Smooth muscle cell of the coronary artery (primary cell): ENCODE measurements at places on chromosomes 5 and 9. TPM values are rescaled to one million over a fixed set of nuclear protein-coding genes. Genes with fewer than 3 reads are reported as not detected.

The PRR7 gene
- 2.0 and 6.4 TPM in 2 replicates for total RNA-seq

The SYNPO gene
- total RNA-seq, result 0.59 and 45.0 TPM in 2 replicates

The GLRA1 gene
- not detected in 2 replicates for total RNA-seq

The CCDC192 gene
- not detected in 2 replicates for total RNA-seq

The SOX30 gene
- total RNA-seq, result not detected in 2 replicates

The BTNL8 gene
- under 0.01 TPM in 1 of 2 replicates, not detected in the other for total RNA-seq

The LMX1B gene
- not detected in 2 replicates for total RNA-seq

The ZNG1F gene
- total RNA-seq, result 0.94 and 10.8 TPM in 2 replicates

The EXD3 gene
- total RNA-seq, result 8.3 and 13.5 TPM in 2 replicates

The SREK1IP1 gene
- 7.3 and 8.6 TPM in 2 replicates for total RNA-seq

The ENTREP1 gene
- under 0.01 and 0.23 TPM in 2 replicates for total RNA-seq

The PCDHGA6 gene
- 2.2 and 2.3 TPM in 2 replicates for total RNA-seq

The PDE6A gene
- total RNA-seq, result under 0.01 TPM in 1 of 2 replicates, not detected in the other

The KLF9 gene
- total RNA-seq, result 16.4 and 31.0 TPM in 2 replicates

The CSNK1G3 gene
- total RNA-seq, result 33.1 and 38.2 TPM in 2 replicates

The FGF1 gene
- 1.8 and 3.8 TPM in 2 replicates for total RNA-seq

The SHC3 gene
- total RNA-seq, result 10.9 and 36.8 TPM in 2 replicates

The CER1 gene
- total RNA-seq, result not detected in 2 replicates

The LAMC3 gene
- total RNA-seq, result 0.12 and 0.30 TPM in 2 replicates

The PSMB7 gene
- 255 and 266 TPM in 2 replicates for total RNA-seq

The WHRN gene
- total RNA-seq, result 0.83 and 1.2 TPM in 2 replicates

The BRD9 gene
- total RNA-seq, result 38.9 and 46.9 TPM in 2 replicates

The RASEF gene
- 0.30 and 0.70 TPM in 2 replicates for total RNA-seq

The IFNA1 gene
- total RNA-seq, result not detected in 2 replicates

The LHX2 gene
- not detected in 2 replicates for total RNA-seq

The IL5 gene
- total RNA-seq, result not detected in 2 replicates

The TUSC1 gene
- 1.9 and 8.5 TPM in 2 replicates for total RNA-seq

The FST gene
- total RNA-seq, result 38.1 and 73.2 TPM in 2 replicates

The GNAQ gene
- 26.5 and 40.2 TPM in 2 replicates for total RNA-seq

The BAAT gene
- total RNA-seq, result not detected in 2 replicates

The DCTN3 gene
- total RNA-seq, result 152 and 161 TPM in 2 replicates

The HTR4 gene
- total RNA-seq, result 0.08 TPM in 1 of 2 replicates, not detected in the other

The SPINK7 gene
- not detected in 2 replicates for total RNA-seq

The LRRC26 gene
- total RNA-seq, result not detected in 2 replicates

The HAVCR2 gene
- total RNA-seq, result 0.30 and 6.9 TPM in 2 replicates

The LCN12 gene
- total RNA-seq, result not detected in 2 replicates

The PRSS3 gene
- total RNA-seq, result 4.7 and 8.0 TPM in 2 replicates

The PCDHB4 gene
- 0.08 and 0.23 TPM in 2 replicates for total RNA-seq

The SMU1 gene
- 28.3 and 31.5 TPM in 2 replicates for total RNA-seq

The OMD gene
- total RNA-seq, result 0.23 and 1.9 TPM in 2 replicates

The STING1 gene
- total RNA-seq, result 28.4 and 47.8 TPM in 2 replicates

The ZDHHC21 gene
- total RNA-seq, result 3.5 and 6.1 TPM in 2 replicates

The PCDHGA7 gene
- total RNA-seq, result 2.3 and 2.8 TPM in 2 replicates

The GALNT12 gene
- total RNA-seq, result 2.2 and 13.6 TPM in 2 replicates

The CCL21 gene
- not detected in 2 replicates for total RNA-seq

The PHF24 gene
- under 0.01 TPM in 2 replicates for total RNA-seq

The SV2C gene
- total RNA-seq, result not detected in 2 replicates

The PAXX gene
- total RNA-seq, result 4.6 and 11.6 TPM in 2 replicates

The PCDHA1 gene
- 0.08 TPM in 1 of 2 replicates, not detected in the other for total RNA-seq

The SNCAIP gene
- 0.23 TPM in 1 of 2 replicates, not detected in the other for total RNA-seq
